ENCODE measurements at places on chromosomes 4 and X.

DNA sequence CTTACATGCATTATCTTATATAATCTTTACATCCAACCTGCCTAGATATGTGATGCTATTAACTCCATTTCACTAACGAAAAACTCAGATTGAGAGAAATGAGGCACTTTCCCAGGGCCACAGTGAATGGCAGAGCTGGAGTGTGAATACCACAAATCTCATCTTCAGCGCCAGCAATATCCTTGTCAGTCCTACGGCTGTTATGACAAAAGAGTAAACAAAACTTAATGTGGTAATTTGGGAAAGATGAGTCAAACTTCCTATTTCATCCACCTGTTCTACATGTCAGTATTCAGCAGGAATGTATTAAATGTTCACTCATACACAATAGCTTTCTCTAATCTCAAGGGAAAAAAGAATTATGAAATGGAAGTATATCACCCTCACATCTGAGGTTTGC lies 56.9 kb downstream of the FAT1 start:
- DNase-seq: no peak

DNA sequence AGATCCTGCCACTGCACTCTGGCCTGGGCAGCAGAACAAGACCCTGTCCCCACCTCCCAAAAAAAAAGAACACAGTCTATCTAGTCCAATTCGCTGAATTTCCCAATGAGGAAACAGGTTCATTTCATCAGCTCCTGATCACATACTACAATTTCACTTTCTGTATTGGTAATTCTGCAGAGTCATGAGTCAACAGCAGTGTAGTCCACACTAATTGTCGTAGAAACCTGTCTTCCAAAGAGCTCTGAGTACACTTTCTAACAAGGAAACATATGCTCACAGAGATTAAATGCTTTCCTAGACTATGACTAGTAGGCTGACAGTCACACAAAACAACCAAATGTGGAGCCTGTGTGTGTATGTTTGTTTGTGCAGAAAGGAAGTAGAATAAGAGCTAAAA lies 91.9 kb downstream of the GPC4 start:
- DNase-seq: no peak

GRCh38 chr4:108029731-108030130 lies 40.0 kb downstream of the HADH start:
- no peak for DNase-seq

DNA sequence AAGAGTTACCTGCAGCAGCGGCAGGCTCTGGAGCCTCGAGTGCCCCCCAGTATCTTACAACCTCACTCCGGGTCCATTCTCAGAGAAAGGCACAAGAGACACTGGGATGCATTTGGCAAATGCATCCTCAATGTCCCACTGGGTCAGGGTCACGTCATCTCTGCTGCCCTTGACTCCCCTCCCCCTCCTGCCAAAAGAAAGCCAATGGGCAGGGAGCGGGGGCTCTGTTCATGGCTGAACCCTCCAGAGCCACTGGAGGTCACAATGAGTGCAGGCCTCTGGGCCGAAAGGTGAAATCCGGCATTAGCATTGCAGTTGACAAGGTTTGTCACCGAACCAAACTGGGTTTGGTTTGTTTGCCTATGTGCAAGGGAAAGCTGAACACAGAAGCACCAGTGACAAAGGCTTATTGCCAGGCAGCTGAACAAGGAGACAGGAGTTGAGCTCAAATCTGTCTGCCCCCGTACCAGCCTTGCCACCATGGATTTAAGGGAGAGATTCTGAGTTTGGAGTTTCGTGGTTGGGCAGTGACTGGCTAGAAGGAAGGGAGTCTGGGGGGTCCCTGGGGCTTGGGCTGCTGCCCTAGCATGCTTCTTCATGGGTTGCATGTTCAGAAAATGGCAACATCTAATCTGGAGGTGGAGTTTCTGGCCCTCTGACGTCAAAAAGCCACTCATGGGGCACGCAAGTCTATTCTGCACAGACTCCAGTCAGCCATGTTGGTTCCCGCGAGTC lies 64.3 kb downstream of the HTRA3 start:
- DNase-seq: no peak

DNA sequence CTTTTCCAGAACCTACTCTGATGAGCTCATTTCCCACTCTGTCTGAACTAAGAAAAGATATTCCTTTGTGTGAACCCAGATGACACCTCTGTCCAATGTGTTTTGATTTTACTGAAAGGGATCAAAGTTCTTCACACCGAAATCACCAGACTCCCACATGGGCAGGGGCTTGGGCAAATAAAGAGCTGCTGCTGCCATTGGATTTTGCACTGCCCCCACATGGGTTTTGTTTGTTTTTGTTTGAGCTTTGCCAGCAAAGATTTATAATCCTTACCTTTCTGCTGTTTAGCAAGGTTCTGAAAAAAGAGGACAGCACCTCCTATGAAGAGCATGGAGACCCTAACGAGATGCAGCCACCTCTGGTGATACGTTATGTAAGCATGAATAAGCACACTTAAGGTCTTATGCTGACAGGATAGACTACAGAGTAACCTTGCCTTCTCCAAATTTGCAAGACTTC lies 44.3 kb downstream of the HSD17B13 start:
- DNase-seq: no peak

DNA sequence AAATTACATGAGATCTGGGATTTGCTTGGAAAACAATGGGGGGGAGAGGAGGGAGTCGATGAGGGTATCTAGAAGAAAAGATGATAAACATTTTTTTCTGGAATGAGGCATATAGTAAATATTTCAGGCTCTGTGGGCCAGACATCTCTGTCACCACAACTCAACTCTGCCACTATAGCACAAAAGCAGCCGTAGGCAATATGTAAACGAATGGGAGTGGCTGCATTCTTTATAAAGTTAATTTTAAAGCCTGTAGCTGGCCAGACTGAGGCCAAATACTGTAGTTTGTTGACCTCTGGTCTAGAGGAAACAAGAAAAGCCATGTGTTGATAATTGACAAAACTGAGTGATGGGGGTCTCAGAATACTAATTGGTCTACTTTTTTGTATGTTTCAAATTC lies 14.1 kb upstream of the TCEANC start:
- DNase-seq: no peak

GRCh38 chr4:108171339-108172230 lies 2.9 kb upstream of the LEF1 start:
- DNase-seq: peak; percentile 71

DNA sequence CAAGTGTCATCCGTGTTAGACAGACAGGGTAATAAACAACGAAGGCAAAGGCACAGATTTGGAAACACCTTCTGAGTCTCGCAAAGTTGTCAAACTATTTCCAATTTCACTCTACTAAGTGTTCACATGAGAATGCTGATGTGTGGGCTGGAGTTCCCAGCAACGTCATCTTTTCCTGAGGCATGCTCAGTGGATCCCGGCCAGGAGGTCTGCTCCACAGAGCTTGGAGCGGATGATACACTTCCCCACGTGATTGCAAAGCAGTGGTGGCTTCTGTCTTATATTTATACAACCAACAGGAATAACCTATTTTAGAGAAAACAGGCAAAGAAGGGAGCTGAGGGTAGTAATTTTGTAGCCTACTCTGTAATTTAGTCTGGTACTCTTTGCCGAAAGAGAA lies 40.1 kb upstream of the PDK3 start:
- peak; percentile 71 for DNase-seq

- DNase-seq: no peak
Measured at GRCh38 chr4:86357608-86358007, 2.2 kb downstream of the MAPK10 start.

- DNase-seq: no peak
Measured at GRCh38 chr4:108531461-108531860, 88.9 kb upstream of the RPL34 start.

GRCh38 chrX:47360423-47361179 lies 9.8 kb upstream of the ZNF157 start:
- DNase-seq: no peak

GRCh38 chr4:54172156-54172555 lies 56.9 kb upstream of the PDGFRA start:
- DNase-seq: no peak

- DNase-seq: no peak
Measured at GRCh38 chr4:71081192-71081591, 87.7 kb downstream of the DCK start.

DNA sequence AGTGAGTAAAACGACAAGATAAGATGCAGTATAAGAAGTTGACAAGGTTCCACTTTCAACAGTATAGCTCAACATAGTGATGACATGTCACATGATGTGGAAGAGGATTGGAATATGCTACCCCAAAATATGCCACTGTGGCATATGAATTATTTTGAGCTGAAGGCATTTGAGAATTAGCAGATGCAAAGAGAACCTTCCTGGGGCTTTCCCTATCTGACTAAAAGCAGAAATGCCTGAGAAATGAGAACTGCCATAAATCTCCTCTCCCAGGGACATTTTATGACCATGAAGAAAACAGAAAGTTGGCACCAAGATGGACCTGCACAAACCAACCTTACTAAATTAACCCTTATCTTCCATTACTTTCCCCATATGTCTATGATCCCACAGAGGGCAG lies 24.8 kb downstream of the CDKN2AIP start:
- no peak for DNase-seq

GRCh38 chrX:119375561-119375960 lies 23.6 kb upstream of the SLC25A43 start:
- DNase-seq: no peak

- no peak for DNase-seq
Measured at GRCh38 chrX:111353793-111354192, 58.2 kb downstream of the DCX start.

DNA sequence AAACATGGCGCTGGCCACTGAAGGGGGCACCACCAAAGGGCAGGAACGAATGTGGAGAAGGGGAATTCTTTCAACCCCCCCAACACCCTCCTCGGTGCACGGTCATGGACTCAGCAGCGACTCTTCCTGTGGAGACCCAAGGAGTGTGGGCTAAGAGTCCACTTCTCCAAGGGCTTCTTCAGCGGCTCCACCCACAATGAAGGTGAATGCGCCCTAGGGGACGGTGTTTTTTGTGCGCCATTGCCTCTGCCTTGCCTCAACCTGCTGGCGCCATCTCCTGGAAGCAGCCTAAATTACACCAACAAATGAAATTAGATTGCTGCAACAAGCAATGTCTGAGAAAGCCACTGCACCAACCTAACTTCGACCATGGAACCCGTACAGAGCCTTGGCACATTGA lies 169.2 kb upstream of the MAGEB18 start:
- DNase-seq: no peak

GRCh38 chr4:168859100-168859499 lies 151.0 kb downstream of the CBR4 start:
- DNase-seq: no peak

DNA sequence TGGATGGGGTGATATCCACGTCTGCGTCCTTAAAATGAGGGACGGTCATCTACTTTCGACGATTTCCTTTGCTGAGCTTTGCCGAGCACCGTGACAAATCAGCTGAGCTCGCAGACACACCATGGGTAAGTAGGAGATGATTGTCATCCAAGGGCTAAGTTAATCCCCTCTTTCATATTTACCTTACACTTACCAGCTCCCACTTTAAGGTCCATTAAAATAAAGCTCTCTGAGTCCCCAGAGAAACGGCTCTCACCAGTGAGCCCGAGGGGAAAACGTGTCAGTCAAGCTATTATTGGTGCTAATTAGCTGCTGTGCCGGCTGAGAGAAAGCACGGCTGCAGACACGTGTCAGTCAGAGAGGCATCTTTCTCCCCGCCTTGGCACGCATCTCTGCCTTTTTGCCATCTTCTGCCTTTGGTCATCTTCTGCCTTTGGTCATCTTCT lies 72.2 kb downstream of the CRLF2 start:
- DNase-seq: no peak

GRCh38 chr4:47505147-47505546 lies 20.1 kb downstream of the ATP10D start:
- no peak for DNase-seq

GRCh38 chr4:24910499-24910898 lies 2.3 kb downstream of the CCDC149 start:
- no peak for DNase-seq

DNA sequence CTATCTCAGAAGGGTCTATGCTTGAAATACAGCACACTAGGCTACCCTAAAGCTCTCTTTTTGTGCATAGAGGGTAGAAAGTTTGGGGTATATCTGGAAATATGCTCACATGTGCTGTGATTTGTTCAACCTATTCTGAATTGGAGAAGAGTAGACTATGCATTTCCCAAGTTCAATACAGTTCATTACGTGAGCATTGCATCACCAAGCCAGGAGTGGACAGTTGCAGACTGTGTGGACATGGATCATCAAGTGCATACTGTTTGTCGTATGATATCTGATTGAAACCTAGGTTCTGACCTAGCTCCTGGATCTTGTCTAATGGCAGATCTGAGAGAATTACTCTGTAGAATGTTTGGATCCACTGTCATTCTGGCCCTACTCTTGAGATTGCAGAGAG lies 161.1 kb downstream of the FRAS1 start:
- no peak for DNase-seq

- no peak for DNase-seq
Measured at GRCh38 chr4:8016527-8016926, 76.9 kb upstream of the AFAP1 start.

DNA sequence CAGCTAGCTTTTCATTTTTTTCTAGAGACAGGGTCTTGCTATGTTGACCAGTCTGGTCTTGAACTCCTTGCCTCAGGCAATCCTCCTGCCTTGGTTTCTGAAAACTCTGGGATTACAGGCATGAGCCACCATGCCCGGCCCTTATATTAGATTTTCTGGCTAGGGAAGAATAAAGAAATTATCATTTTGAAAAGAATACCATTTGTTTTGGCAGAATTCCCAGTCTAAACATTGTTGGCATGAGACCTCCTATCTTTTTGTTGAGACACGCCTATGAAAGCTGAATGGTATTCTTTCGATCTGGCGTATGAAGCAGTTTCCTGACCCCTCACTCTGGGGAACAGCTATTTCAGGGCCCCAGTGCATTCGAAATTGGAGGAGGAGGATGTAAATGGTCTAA lies 107.0 kb downstream of the REPS2 start:
- no peak for DNase-seq

GRCh38 chrX:118062048-118062789 lies 54.4 kb downstream of the KLHL13 start:
- no peak for DNase-seq

DNA sequence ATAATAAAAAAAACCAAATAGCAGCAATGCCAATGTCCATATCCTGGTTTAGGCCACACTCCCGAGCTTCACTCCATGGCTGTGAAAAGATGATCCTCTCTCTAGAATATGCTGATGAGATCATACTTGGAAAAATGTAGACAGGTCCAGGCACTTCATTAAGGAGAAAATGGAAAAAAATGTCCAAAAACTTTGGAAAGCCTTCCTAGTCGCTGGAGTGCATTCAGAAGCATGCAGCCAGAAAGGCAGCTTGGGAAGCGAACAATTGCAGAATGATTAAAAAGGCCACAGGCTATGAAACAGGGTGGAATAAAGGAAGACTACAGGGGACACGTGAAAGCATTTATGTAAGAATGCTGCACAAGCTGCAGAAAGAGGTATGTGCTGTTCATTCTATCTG lies 165.6 kb upstream of the HCCS start:
- DNase-seq: peak; percentile 50

- no peak for DNase-seq
Measured at GRCh38 chrX:105464618-105465017, 244.1 kb upstream of the TEX13A start.

GRCh38 chr4:76790377-76790776 lies 107.6 kb downstream of the SOWAHB start:
- DNase-seq: no peak
